ENCODE measurements at places on chromosomes 13 and 19.

- no peak for DNase-seq
Observed at GRCh38 chr13:62320129-62321108, 904.8 kb upstream of the PCDH20 start.

- DNase-seq: no peak
Observed at GRCh38 chr13:111319998-111320911, at the start of gene TEX29. TEX29 (plus strand) TSS chr13:111320642; CDS start chr13:111320891, 249 bp downstream.

GRCh38 chr19:42315024-42315423 lies 1.9 kb downstream of the TMEM145 start:
- no peak for DNase-seq

DNA sequence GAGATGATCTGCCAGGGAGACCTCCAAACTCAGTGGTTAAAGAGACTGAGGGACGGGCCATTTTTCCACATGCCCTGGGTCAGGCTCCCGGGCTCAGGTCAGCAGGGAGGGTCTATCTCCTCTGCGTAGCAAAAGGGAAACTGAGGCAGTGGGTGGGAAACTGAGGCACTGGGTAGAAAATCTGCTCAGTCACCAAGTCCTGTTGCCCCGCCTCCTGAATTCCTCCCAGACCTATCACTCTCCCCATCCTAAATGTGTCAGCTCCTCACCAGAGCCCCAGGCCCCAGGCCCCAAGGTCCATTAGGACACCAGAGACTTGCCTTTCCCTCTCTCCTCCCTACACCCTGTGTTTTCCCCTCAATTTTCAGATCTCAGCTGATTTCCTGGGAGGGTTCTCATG lies 2.4 kb downstream of the CD320 start:
- peak; percentile 3 for DNase-seq

DNA sequence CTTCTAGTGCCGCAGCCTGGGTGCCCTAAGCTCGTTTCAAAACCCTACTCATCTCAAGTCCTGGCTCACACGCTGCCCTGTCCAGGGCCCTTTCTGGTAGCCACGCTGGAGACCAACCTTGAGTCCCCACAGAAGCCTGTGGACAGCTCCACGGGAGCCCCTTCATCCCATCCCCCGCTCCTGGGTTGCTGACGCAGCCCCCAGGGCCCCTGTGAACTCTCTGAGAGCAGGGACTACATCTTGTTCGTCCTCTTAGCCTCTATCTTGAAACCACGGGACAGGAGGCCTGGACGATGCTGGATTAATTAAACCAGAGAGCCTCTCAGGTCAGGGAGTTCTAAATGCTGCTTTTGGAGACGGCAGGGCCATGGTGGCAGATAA lies 7.4 kb downstream of the MLLT1 start:
- no peak for DNase-seq

DNA sequence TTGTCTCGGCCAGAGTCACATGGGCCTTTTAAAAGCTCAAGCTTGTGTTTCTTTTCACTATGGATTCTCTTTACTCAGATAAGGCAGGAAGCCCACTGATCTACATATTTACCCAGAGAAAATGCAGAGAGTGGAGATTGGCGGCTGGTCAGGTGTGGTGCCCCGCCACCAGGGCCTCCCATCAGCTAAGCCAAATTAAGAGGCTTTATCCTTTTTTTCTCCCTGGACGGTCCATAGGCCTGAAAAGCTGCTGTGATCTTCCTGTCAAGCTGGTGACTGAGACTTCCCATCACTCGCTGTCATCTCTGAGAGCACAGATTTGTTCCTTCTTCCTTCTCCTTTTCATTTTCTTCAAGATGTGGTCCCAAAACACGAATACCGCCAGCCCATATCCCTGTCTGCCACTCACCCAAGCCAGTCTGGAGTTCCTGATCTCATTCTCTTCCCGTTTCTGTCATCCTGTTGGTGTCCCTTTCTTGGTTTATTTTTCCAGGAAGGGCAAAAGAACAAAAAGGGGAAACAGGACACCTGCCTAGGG lies 1.9 kb downstream of the SAFB start:
- no peak for DNase-seq

- DNase-seq: no peak
Observed at GRCh38 chr13:48500652-48501197, 32.2 kb downstream of the RCBTB2 start.

DNA sequence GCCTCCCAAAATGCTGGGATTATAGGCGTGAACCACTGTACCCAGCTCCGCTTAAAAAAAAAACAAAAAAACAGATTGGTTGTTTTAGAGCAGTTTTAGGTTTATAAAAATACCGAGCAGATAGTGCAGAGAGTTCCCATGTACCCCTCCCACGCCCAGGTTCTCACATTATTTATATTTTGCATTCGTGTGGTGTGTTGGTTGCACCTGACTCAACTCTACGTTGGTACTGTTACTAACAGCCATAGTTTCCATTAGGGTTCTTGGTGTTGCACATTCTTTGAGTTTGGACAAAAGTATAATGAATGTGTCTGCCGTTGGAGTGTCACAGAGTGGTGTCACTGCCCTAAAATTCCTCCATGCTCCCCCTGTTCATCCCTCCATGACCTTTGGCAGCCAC lies 29.1 kb downstream of the MYO9B start:
- no peak for DNase-seq

DNA sequence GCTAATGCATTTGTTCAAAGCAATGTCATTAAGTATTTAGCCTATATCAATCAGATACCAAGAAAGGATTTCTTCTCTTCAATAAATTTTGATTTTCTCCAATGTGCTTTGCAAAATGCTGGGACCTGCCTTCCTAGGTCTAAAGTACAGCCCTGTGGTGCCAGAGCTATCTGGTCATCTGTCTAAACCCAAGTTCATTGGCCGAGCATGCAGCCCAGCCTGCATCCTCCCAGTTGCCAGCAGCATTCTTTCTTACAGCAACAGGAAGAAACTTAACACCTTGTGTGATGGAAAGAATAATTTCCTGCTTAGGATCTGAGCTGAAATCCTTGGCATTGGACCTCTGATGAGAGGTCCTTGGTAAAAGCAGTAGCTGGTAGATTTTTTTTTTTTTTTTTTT lies 310.0 kb downstream of the RBM26 start:
- no peak for DNase-seq

DNA sequence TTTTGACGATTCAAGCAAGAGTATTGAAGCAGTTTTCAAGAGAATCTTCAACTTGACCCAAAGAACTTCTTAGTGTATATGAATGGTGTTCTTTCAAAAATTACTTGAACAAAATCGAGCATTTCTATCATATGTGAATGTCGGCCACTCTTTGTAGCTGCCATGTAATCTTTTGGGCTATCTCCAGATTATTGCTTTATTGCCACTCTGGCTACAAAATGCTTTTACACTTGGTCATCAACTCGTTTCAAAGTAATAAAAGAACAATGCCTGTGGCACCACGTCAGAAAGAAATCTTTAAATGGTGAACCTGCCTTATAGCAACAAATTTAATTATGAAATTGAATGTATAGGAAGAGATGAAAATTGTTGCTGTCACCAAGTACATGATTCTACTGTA lies 834.5 kb downstream of the GPC5 start:
- no peak for DNase-seq

DNA sequence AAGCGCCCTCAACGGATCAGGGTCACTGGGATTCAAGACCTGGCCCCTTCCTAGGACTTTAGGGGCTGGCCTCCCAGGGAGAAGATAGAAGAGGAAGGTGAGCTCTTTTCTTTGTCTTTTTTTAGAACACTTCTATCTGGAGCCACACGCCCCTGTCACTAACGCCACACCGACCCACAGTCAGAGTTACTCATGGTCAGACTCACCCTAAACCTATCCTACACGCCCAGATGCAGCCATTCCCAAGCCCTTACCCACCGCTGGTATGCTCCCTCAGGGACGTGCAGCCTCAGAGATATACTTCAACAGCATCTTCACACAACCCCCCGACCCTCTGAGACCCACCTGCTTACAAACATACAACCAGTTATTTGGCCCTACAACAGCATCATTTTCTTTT lies 29.9 kb upstream of the MUC16 start:
- no peak for DNase-seq

GRCh38 chr19:55088543-55089341 lies 13.1 kb downstream of the EPS8L1 start:
- peak; percentile 81 for DNase-seq

DNA sequence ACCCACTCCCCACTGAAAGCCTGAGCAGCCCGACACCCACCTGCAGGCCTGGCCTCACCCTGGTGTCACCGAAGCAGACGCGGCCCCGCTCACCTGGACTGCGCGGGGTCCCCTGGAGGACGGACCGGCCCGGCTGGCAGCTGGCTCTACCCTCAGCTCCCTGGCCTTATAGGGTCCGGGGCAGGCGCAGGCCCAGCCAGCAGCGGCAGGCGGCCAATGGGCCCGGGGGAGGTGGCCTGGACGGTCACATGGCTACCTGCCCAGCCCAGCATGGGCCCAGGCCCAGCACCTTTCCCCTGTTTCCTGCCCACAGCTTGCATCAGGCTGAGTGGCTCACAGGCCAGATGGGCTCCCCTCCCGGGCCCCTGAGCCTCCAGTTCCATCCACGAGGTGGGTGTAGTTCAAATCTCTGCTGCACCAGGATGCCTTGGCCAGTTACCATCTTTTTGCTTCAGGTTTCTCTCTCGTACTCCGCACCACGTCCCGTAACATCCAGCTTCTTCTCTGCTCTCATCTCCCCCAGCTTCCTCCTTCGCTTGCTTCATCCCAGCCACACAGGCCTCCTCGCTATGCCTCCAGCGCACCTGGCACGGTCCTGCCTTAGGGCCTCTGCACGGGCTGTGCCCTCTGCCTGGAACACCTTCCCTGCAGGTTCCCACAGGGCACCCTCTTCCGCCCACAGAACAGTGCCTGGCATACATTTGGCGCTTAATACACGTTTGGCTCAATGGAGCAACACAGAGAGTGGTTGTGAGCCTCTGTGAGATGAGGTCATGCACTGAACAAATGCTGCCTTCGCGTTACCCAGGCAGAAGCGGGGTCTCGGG lies at the start of gene PLIN4:
Gene PLIN4 (minus strand): TSS at position 142 of the 827 bp plus-strand sequence. CDS start 214 bp downstream, outside the sequence.
- DNase-seq: no peak

DNA sequence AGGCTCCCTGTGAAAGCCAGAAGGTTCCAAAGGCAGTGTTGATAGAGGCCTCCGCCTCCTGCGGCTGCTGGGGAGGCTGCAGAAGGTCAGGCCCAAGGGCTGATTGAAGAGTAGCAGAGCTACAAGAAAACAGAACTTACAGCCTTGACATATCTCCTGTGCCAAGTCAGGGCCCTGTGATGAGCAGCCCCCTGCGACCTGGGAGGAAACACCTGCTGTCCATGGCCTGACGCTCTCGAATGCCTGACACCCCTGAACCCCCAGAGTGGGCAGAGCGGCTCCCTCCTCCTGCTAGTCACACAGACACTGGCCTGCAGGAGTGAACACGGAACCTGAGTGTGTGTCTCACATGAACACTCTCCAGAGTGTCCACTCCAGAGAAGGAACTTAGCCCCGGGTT lies 38.2 kb upstream of the TUBGCP3 start:
- no peak for DNase-seq

DNA sequence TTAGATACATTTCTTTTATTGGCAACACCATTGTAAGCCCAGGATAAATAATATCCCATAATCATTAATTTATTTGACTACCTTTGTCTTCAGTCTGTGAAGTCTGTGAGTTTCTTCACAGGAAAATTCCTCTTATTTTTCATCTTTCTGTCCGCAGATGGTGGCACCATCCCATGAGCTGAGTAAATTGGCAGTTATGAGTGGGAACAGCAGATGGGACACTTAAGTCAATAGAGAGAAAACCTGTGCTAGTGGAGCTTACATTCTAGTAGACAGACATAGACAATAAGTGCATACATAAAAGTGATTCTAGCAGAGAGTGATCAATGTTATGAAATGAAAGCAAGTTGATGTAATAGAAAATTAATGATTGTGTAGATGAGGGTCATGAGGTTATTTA lies 638.2 kb upstream of the MIR17HG start:
- DNase-seq: no peak

- DNase-seq: no peak
Observed at GRCh38 chr13:44806826-44807225, 182.4 kb downstream of the NUFIP1 start.

DNA sequence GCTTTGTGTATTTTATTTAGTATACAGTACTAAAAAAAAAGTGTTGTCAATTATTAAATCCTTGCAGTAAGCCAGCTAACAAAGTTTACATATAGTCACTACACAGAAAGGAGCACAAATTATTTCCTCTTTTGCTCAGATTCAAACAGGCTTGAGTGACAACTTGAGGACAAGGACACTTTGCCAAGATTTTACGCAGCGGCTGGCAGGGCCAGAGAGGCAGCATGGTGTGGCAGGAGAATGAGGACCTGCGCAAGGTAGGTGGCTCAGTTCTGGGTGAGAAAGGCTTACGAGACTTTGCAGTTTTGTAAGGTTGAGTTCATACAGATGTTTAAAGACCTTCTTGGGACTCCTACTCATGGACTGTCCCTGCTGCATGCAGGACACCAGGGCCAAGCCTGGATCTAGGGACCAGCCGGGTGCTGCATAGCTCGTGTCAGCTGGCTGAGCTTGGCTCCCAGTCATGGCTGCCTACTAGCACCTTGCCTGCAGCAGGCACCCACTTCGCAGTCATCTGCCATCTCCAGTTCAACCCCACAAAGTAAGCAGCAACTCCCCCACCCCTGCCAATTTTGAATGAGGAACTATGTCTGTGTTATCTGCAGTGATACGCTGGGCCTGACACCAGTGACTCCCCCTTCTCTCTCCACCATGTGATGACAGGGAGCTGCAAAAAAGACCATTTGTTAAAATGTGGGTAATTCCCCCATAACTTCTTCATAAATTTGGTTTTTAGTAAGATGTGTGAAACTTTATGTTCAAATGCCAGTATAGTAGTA lies 3.7 kb upstream of the TUBA3C start:
- no peak for DNase-seq

DNA sequence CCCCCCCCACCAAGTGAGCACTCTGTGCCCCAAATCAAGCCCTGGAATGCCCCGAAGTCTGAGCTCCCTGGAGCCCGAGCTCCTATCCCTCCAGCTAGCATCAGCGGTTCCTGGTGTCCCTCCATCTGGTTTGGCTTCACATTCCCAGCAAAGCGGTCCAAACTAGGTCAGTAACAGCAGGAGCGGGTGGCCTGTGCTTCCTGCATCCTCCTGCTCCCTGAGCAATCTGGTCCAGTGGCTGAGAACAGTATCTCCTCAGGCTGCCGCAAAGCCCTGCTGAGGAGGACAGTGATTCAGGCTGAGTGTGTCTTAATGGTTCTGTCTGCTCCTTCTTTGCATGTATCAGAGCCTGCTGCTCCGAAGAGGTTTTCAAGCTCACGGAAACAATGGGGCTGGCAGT lies 25.9 kb downstream of the RASL11A start:
- DNase-seq: no peak

DNA sequence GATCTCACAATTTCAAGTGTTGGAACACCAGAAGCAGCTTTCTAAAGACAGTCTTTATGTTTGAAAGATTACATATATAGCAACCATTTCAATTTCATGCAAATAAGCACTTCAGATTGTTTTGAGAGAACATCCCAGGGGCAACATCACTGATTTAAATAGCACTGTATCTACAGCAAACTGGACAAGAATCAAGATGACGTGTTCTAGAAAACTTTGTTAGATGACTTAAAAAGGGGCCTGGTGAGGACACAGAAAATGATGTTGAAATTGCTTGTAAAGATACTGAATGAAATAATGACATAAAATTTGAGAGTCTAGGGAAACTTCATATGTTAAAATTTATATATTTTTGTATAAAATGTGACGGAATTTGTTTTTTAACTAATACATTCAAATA lies 277.1 kb downstream of the KLF12 start:
- DNase-seq: no peak
